Stimulated activated CD4-positive, alpha-beta T cell treated with anti-CD3 and anti-CD28 coated beads, TNF-alpha, amount 100 ng/mL, for 4 hours (primary cell): ENCODE measurements at places on chromosomes 3 and 15.

DNA sequence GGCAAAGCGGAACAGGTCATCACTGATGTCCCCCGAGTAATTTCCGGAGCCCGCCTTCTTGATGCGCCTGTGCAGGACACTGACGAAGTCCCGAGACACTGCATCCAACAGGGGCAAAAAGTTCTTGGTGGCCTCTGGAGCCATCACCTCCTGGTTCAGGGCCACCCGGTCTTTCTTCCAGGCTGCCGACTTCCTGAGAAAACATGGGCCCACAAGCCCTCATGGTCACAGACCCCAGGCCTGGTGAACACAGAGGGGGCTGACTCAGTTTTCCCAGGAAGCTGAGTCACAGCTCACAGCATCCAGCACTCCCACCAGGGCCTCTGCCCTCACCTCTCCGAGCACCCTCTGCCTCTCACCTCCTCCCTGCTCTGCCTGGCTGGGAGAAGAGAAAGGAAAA is 22.4 kb downstream of the CYP11A1 start:
- DNase-seq, result no peak

- no peak for DNase-seq
These were observed 50.6 kb upstream of the SLC6A1 start for GRCh38 chr3:10941972-10942371.

- DNase-seq, result no peak
These were observed 62.0 kb downstream of the ZNF148 start for GRCh38 chr3:125313060-125313635.

DNA sequence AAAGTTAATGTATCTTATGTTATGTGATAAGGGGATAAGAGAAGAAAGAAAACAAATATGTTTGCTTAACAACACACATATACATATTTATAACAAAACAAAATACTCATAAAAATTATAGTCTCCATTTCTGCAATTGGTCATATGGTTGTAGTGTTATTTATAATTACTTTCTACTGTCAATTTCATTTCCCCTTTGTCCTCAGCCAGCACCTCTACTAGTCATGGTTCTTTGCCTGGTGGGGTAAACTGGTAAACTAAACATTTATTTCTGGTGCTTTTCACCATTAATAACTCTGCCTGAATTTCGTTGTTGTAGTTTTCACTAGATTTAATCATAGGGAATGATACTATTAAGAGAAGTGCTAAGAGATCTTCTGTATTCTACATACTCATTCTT is 88.0 kb upstream of the ALCAM start:
- no peak for DNase-seq

DNA sequence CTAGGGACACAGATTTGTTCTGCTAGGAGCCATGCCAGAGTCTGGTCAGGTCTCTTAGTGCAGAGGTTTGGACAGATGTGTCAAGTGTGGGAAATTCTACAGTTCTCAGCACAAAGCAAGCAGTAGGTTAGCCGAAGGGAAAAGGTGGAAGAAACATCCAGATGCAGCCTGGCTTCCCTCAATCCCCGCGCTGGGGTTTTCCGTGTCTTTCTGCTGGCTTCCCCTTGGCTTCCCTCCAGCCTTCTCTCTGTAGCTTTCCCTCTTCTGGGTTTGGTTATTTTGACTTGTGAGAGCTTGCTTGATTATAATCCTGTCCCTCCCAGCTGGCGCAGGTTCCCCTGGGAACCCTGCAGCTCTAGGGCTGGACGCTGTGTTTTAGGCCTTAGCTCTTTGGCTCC is 4.1 kb downstream of the TF start:
- DNase-seq, result no peak

- DNase-seq, result no peak
These were observed 1.2 kb downstream of the FAM98B start for GRCh38 chr15:38455092-38455491.

DNA sequence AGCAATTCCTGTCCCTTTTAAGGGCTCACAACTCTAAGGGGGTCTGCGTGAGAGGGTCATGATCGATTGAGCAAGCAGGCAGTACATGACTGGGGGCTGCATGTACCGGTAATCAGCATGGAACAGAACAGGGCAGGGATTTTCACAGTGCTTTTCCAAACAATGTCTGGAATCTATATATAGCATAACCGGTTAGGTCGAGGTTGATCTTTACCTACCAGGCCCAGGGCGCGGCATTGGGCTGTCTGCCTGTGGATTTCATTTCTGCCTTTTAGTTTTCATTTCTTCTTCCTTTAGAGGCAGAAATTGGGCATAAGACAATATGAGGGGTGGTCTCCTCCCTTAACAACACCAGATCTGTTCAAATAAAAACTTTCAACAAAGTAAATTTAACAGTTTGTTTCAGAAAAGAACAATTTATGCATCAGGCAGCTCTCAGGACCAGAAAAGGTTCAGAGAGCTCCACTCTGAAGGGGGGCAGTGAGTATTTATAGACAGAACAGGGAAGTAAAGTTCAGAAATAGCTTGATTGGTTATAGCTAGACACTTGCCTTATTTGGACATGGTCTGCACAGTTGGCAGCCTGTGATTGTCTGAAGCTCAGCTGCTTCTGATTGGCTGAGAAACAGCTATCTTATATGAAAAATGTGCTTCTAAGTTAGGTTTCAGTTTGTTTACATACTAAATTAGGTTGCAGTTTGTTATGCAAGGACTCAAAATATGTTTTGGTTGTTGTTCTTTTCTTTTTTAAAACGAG is 17.2 kb upstream of the B4GALT4 start:
- no peak for DNase-seq

DNA sequence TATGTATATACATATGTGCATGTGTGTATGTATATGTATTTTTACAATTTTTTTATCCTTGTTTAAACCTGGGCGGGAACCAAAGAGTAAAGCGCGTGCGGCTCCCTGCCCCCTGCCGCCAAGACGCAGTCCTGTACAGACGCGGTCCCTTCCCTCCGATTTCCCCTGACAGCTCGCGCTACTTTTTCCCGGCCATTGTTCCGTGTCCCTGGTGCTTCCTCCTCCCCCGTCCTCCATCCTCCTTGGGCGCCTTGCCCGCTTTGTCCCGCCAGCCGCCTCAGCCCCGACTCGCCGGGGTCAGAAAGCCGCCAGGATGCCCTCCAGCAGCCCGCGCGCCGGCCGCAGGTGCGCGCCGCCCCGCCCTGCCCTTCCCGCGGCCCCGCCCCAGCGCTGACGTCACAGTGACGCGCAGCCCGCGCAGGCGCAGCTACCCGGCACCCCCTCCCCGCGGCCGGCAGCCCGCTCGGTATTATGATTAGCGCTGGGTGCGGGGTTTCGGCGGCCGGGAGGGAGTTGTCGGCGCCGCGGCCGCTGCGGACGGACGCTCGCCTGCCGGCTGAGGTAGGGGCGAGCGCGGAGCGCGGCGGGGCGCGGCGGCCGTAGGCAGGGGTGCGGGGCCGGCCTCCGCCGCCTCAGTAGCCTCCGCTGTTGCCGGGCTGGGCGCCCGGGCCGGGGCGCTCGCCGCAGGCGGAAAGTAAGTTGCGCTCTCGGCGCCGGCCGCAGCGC is at the start of gene SNRK:
Gene SNRK, plus strand, starts transcription at position 426 of the 726 bp plus-strand sequence. CDS start 16,664 bp downstream, outside the sequence.
- DNase-seq, result peak; percentile 94
